ENCODE measurements at places on chromosomes 3 and 15.

- no peak for DNase-seq
Observed at GRCh38 chr15:69980341-69981059, 117.2 kb downstream of the TLE3 start.

DNA sequence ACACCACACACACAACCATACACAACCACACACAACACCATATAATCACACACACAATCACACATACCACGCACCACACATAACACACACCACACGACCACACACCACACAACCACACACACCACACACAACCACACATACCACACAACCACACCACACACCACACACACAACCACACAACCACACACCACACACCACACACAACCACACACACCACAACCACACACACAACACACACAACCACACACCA, 24.2 kb downstream of the CPN2 start:
- DNase-seq: no peak

- no peak for DNase-seq
Observed at GRCh38 chr15:66164788-66165187, 88.8 kb downstream of the MEGF11 start.

- no peak for DNase-seq
Observed at GRCh38 chr3:79030157-79030556, 737.6 kb downstream of the ROBO1 start.

DNA sequence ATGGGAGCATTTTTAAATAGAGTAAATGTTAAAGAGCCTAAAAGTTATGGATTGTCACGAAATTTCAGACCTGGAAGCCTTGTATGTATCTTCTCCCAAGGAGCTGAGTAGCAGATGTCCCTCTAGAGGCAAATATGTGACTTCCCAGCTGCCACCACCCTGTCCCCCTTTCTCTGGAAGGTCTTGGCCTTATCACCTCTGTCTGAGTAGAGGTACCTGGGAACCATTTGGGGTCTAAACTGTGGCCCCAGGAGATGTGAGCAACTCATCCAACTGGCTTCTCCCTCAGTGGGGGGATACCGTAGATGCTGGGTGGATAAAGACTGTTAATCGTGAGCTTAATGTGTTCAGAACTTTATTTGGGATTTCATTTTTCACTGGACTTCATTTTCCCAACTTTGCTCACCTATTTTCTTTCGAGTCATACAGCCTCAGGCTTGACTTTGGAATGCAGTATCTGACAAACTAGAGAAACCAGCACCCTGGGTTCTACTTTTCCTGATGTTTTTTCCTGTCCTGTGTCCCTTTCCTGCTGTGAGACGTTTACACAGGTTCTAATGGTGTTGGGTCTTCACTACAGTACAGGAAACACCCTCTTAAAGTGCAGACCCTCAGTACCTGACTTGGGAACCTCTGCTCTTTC, 53.3 kb upstream of the CCR4 start:
- no peak for DNase-seq

GRCh38 chr3:69848113-69848512, 108.8 kb downstream of the MITF start:
- DNase-seq: no peak

GRCh38 chr3:179196098-179196497, 47.9 kb downstream of the PIK3CA start:
- no peak for DNase-seq

- no peak for DNase-seq
Observed at GRCh38 chr3:196198081-196198675, 13.0 kb downstream of the ZDHHC19 start.

DNA sequence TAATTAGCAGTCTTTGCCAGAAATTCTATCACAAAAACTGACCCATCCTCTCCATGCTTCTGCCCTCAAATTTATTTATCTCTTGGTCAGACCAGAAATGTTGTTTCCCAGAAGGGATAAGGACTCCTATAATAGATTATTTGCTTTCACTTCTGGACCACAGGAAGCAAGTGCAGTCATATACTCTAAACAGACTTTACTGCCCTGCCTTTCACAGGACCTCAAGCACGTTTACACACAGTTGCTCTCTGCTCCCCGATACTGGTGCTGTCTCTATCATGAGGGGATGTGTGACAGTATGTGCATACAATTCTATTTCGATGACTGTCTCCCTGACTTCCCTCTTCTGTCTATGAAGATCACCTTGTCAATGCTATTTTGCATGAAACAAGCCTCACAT, 205.5 kb upstream of the TGFBR2 start:
- no peak for DNase-seq

DNA sequence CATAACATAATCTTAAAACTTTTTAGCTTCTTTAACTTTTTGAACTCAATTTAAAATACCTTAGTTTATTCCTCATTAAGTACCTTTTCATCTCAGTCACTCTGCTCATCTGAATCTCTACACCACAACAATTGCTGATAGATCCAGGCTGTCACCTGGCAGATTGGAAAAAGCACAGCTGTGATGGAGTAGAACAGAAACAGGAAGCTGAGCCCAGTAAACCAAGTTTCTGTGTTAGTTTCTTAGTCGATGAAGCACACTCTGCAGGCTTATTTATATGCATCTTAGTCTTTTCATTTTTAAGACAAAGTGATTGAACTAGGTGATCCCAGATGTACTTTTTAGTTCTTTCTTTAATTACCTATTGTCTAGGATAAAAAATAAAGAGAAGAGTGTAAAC, 1398.0 kb upstream of the ALCAM start:
- DNase-seq: no peak

- no peak for DNase-seq
Observed at GRCh38 chr3:111269777-111270176, 198.2 kb downstream of the NECTIN3 start.

All from tibial nerve (tissue), 4 donors.